Panc1 (cell line): ENCODE measurements at places on chromosomes 3 and 15.
A peak's percentile ranks its signal among the peaks of the same experiment; 100 is the strongest.

DNA sequence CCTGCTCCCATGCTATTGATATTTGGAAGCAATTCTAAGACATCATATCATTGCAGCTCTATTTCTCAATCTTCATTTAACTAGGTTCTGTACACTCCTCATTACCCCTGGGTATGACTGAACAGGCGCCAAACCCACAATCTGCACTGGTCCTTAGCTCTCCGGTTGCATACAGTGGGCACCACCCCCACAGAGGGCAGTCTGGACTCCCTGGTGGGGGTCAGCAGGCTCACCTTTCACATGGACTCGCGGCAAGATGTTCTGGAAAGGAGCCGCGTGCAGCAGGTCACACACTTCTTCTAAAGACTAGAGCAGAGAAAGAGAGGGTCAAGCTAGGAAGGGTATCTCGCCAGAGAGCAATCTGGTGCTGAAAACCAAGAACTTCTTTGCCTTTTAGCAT, 36.5 kb downstream of the NIPA2 start:
- no peak for DNase-seq

- DNase-seq, result no peak
Observed at GRCh38 chr3:57670543-57670942, 22.3 kb downstream of the DENND6A start.

DNA sequence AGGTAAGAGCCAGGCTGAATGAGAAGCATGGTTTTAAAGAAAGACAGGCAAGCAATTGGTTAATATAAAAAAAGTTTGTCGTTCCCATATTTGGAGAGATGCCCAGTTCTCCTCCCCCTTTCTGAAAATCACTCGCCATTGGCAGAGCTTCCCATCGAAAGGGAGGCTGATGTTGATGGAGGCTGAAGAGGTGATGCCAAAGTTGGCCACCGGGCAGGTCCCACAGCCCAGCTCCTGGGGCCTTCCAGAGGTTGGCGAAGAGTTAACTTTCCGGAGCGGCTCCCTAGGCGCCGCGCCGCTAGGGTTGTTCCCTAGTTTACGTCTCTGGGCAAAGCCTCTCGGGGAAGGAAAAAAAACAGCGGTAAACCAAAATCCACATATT, 793 bp downstream of the PCOLCE2 start:
- no peak for DNase-seq

GRCh38 chr3:66399529-66400232, 101.1 kb downstream of the LRIG1 start:
- DNase-seq, result no peak

DNA sequence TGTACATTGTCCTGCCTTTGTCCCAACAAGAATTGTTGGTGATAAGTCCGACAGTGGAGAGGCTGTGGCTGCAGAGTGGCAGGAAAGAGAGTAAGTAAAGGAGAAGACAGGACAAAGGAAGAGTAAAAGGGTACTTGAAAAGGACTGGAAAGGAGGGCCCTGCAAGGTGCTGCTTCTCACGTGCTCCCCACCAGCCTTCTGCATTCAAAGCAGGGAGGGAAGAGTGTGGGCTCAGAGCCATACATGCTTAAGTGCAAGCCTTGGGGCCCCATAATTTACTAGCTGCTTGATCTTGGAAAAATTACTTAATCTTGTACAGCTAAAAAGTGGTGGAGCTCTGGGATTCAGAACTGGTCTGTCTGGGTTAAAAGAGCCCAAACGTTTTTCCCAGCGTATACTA, 29.9 kb downstream of the MME start:
- no peak for DNase-seq

DNA sequence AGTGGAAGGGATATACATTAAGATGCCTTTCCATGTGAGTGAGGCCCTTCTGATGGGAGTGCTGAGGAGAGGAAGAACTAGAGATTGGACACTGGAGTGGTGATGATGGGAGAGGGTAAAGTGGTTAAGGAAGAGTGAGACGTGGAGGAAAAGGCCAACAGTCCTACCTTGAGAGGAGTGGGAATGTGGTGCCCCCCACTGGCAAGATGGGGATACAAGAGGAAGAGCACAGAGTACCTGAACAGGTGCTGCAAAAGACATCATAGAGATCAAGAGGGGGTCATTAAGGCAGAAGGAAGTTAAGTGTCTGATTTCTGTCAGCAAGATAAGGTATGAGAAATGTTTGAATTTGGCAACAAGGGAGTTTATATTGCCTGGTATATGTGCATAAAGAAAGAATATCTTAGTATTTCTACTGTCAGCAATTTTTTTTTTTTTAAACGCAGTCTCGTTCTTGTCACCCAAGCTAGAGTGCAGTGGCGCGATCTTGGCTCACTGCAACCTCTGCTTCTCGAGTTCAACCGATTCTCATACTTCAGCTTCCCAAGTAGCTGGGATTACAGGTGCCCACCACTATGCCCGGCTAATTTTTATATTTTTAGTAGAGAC, 34.0 kb downstream of the ARIH2 start:
- DNase-seq, result no peak

- DNase-seq, result no peak
Observed at GRCh38 chr3:195110647-195111318, 160.2 kb downstream of the XXYLT1 start.

DNA sequence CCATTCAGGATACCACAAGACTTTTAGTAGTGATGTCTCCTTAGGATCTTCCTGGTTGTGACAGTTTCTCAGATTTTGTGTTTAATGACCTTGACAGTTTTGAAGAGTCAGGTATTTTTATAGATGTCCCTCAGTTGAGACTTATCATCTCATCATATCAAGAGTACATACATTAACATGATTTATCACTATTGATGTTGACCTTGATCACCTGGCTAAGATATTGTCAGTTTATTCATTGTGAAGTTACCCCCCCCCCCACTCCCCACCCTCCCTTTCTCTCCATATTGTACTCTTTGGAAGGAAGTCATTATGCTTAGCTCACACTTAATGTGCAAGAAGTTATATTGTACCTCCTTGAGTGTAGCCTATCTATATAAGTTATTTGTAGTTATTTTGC, 42.9 kb downstream of the MGA start:
- no peak for DNase-seq

DNA sequence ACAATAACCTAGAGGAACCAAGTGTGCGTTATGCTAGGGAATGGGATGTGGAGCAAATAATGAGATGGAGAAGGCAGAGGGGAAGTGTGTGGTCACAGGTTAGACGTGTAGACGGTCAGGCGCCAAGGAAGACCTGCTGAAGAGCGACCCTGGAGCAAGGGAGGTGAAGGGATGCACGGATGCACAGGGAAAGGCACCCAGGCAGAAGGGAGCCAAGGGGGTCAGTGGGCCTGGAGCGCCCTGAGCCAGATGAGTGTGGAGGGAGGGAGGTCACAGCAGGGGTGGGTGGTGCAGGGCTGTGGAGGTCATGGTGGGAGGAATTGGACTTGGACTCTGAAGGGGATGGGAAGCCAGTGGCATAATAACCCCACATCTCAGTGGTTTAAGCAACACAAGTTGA, 70.2 kb downstream of the SLC6A1 start:
- no peak for DNase-seq

GRCh38 chr15:61184431-61184830, 44.7 kb downstream of the RORA start:
- no peak for DNase-seq

- no peak for DNase-seq
Observed at GRCh38 chr3:37945807-37946530, 44.6 kb upstream of the VILL start.

GRCh38 chr3:146195605-146196004, 34.6 kb upstream of the PLOD2 start:
- no peak for DNase-seq

DNA sequence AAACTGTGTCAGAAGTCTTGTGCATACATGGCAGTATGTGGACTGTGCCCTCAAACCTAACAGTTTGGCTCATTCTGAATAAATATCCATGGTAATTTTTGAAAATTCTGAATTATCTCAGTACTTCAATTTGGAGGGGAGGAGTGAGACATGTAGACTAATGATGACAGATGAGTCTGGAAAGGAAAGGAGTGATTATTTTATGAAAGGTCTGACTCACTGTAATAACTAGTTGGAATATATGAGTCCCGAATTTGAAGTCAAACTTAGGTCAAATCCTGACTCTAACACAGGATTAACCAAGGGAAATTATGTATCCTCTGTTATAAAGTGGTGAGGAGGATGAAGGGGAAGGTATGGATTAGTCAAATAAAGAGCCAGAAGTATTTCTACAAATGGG, 38.6 kb downstream of the SUCNR1 start:
- DNase-seq, result no peak

GRCh38 chr3:158489181-158489580, 81.8 kb upstream of the MLF1 start:
- no peak for DNase-seq

DNA sequence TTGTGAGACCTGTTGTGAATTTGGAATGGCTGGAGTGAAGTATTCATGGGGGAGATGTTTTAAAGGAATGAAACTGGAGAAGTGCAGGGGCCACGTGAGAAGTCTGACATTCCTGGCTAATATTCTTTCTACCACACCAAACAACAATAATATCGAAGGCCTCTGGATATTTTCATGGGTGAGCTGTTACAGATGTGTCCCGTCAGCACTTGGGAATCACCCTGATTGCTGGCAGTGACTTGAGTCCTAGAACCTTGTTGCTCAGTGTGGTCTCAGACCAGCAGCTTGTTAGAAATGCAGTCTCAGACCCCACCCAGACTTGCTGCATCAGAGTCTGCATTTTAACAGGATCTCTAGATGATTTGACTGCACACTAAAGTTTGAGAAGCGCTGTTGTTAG, 113.8 kb downstream of the ITPR1 start:
- DNase-seq, result no peak

DNA sequence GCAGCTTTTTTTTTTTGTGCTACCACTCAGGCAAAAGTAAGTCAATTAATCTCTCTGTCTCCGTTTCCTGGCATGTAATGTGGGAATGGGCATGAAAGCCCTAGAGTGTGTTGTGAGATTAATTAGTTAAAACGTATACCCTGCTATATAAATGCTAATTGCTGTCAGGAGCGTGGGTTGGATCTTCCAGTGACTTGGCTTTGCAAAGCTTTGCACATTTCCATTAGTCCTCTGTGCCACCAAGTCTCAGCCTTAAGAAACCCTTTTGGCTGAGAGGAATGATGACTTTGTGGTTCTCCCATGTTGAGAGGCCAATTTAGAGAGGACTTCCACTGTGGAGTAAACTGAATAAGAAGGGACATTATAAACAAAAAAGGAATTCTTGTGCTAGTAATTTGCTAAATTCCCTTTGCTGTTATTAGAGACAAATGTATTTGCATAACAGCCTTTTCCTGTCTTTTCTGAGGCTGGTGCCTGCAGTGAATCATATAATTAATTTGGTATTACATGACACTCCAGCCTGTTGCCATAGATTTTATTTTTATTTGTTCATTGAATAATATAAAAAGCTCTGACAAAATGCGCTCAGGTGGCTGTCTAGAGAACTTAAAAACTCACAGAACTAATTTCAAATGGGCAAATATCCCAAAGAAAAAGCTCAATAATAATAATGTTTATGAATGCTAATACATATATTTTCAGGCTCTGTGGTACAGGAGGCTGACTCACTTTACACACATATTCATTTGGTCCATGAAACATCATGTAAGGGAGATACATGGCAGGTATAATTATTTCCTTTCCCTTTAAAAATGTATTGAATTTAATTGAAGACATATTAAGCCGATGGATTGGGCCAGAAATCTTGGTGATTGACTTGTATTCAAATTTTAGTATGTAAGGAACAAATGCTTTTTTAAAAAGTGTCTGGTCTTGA, 82.7 kb downstream of the IL1RAP start:
- no peak for DNase-seq

- no peak for DNase-seq
Observed at GRCh38 chr3:161031134-161031533, 74.0 kb downstream of the B3GALNT1 start.

GRCh38 chr3:17894434-17895060, 152.1 kb upstream of the TBC1D5 start:
- DNase-seq, result peak; percentile 2

DNA sequence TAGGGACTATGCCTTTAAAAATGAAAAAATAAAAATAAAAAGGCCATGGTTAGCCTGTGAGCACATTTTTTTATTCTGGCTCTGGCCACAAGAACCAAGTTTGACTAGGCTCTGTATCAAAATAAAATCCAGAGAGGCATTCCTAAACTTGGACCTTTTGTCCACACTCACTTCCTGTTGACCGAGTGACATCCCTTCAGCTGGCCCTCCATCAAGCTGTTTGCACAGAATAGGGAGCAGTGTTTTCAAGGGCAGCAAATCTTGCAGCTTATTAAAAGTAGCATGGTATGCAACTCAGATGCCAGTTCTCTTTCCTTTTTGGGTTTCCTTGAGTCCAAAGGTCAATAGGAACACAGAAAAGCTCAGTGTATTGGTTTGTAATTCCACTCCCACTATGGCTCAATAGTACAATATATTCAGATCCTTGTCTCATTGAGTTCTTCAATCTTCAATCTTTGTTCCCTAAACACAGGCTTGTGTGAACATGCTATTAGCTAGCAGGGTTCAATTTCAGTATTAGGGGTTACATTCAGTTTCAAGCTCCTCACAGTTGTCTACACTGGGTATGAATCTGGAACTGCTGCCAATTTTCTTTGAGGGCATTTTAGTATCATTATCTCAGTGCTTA, 244.5 kb downstream of the RBMS3 start:
- DNase-seq, result no peak

- no peak for DNase-seq
Observed at GRCh38 chr3:11640009-11640673, 3.6 kb downstream of the VGLL4 start.

DNA sequence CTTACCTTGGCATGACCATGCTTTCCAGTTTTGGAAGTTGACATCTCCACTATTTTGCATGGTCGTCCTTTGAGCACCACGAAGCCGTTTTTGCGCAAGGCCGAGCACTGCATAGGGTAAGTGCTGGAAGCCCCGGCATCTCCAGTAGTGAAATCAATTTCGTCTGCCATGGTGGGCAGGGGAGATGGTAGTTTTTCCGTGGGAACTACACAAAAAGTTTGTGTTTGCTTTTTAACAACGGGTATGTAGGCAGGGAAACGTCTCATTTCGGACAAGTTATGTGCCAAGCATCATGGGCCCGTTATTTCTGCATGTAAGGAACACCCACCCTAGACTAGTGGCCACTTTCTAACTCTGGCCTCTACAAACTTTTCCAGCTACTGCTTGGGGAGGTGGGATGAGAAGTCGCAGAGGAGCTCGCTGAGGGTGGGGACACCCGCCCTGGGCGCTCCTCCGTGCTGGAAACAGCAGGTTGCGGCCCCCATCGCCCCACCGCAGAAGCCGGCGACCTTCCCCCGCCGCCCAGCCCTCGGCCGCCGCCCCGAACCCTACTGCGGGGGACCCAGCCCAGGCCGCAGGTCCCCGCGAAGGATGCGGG, 701 bp downstream of the EIF5A2 start:
- no peak for DNase-seq

- no peak for DNase-seq
Observed at GRCh38 chr3:107521469-107522059, 1.2 kb upstream of the BBX start.

GRCh38 chr3:157861076-157861765, 245.0 kb downstream of the SHOX2 start:
- DNase-seq, result no peak

GRCh38 chr15:66883284-66883911, 181.4 kb downstream of the SMAD6 start:
- peak; percentile 99 for DNase-seq
